ENCODE measurements at places on chromosomes 2 and 18.
A peak's percentile ranks its signal among the peaks of the same experiment; 100 is the strongest.

- DNase-seq, result no peak
These were observed 47.9 kb downstream of the MBP start for GRCh38 chr18:77084688-77085035.

- no peak for DNase-seq
These were observed 124.0 kb downstream of the PRELID3A start for GRCh38 chr18:12531749-12532148.

GRCh38 chr2:236179236-236180075 is 11.3 kb upstream of the GBX2 start:
- DNase-seq, result no peak

GRCh38 chr18:49920731-49921130 is 107.4 kb upstream of the ACAA2 start:
- DNase-seq, result peak; percentile 10

- DNase-seq, result no peak
These were observed 29.9 kb downstream of the NTSR2 start for GRCh38 chr2:11640132-11640531.

DNA sequence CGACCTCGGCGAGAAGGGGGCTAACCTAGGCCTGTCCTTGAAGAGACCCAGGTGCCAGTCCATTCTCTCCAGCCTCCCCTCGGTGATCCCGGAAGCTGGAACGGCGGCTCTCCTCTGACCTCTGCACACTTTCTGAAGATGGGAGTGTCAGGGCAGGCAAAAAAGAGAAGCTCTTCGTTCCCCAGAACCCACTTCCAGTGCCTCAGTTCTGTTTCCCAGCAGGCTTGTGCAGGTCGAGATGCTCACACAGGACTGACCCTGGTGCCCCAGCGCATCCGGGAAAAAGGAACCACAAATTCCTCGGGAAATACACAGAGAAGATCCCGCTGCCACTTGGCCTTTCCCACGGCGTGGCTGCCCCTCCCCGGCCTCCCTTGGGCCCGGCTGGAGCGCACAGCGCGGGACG is 681 bp upstream of the PTPN18 start:
- DNase-seq, result no peak

GRCh38 chr2:136828774-136829173 is 63.4 kb downstream of the THSD7B start:
- no peak for DNase-seq

DNA sequence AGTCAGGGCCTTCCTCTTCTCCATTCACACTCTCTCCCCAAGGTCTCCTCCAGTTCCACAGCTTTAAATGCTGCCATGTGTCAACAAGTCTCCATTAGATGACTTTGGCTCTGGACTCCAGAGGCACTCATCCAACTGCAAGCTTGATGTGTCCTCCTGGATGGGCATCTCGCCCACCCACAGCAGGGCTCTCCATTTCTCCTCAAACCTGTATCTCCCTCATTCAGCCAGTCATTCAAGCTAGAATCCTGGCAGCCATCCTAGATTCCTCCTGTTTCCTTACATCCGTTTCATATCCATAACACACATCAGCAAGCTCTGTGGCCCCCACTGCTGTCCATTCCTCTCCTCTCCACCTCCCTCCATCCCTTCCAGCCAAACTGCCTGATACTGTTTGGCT is 88.4 kb upstream of the AFF3 start:
- DNase-seq, result peak; percentile 25

- DNase-seq, result no peak
These were observed 27.1 kb upstream of the KLF11 start for GRCh38 chr2:10016001-10016801.

- no peak for DNase-seq
These were observed 249.6 kb downstream of the MTX2 start for GRCh38 chr2:176518823-176519222.

- DNase-seq, result no peak
These were observed 2.6 kb downstream of the USP14 start for GRCh38 chr18:160831-161570.

GRCh38 chr2:121377646-121378045 is 92.6 kb upstream of the TFCP2L1 start:
- no peak for DNase-seq

- no peak for DNase-seq
These were observed 83.2 kb downstream of the PPP1R1C start for GRCh38 chr2:182068811-182069210.

- no peak for DNase-seq
These were observed 48.1 kb downstream of the EMILIN2 start for GRCh38 chr18:2894841-2895370.

- DNase-seq, result no peak
These were observed 622 bp downstream of the RAB12 start for GRCh38 chr18:8609659-8610458.

GRCh38 chr2:37365669-37366068 is 21.2 kb downstream of the QPCT start:
- no peak for DNase-seq
